ENCODE measurements at places on chromosomes 13 and 19. TPM values are rescaled to one million over a fixed set of nuclear protein-coding genes. Genes with fewer than 3 reads are reported as not detected.

PEX11G gene
- 7.3 TPM for total RNA-seq

DNA sequence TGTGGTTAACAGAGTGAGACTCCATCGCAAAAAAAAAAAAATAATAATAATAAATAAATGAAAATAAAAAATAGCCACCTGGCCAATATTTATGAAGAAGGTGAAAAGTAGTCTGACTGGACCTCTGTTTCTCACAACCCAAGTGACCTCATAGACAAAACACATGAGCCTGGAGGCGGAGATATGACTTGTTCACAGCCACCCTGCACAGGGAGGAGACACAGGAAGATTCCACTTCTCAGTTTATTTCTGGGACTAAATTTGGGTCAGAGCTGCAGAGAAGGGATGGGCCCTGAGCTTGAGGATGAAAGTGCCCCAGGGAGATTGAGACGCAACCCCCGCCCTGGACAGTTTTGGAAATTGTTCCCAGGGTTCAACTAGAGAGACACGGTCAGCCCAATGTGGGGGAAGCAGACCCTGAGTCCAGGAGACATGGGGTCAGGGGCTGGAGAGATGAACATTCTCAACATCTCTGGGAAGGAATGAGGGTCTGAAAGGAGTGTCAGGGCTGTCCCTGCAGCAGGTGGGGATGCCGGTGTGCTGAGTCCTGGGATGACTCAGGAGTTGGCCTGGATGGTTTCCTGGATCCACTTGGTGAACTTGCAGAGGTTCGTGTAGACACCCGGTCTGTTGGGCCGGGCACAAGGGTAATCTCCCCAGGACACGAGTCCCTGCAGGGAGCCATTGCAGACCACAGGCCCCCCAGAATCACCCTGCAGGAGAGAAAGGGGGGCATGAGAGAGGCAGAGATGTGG is 9.6 kb downstream of the KLK5 start:
- no peak overlapping the region for H3K4me3 ChIP-seq
- no peak for DNase-seq
- H3K27ac ChIP-seq, result no peak overlapping the region
- H3K4me1 ChIP-seq, result no peaks in the 10 kb centered on the region
- no peaks in the 10 kb centered on the region for H3K36me3 ChIP-seq

FXYD1 gene
- total RNA-seq, result 4.3 TPM

DNA sequence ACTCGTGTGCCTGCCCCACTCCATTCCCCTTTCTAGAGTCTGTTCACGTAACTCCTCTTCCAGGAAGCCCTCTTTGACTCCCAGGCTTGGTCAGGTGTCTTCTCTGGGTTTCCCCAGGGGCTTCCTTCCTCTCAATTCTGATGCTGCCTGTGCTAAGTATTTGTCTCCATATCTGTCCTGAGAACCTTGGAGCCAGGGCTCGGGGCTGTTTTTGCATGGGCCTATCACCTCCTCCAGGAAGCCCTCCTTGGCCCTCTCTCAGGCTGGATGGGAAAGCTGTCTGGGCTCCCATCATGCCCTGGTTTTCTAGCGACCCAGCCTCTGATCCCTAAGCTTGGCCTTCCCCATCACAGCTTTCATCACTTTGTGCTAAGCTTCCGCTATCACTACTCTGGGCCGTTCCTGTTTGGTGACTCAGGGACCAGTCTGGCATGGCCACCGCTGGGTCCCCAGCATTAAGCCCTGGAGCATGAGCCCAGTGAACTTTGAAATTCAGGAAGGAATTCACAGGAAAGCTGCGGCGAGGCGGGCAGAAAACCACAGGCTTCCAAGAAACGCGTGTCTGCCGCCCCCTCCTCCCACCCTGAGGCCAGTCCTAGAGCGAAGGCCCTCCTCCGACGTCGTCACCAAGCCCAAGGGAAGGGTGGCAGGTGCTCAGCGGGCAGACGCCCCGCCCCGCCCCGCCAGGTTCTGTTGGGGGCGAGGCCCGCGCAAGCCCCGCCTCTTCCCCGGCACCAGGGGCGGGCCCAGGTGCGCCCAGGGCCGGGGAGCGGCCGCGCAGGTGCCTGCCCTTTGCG is 486 bp upstream of the SPINT2 start:
- no peaks in the 10 kb centered on the region for H3K36me3 ChIP-seq
- peak overlapping the region; percentile 92 for H3K4me3 ChIP-seq
- peaks cover 2% of the 10 kb centered on the region for H3K27me3 ChIP-seq
- peaks cover 46% of the 10 kb centered on the region for H3K4me1 ChIP-seq
- DNase-seq, result peak; percentile 88

CERS1 gene
- 9.4 TPM for total RNA-seq

GRCh38 chr13:27054760-27055159 is 116.9 kb downstream of the USP12 start:
- peaks cover 19% of the 10 kb centered on the region for H3K4me1 ChIP-seq
- peaks cover 1% of the 10 kb centered on the region for H3K36me3 ChIP-seq
- H3K4me3 ChIP-seq, result no peak overlapping the region
- no peak overlapping the region for H3K27ac ChIP-seq
- DNase-seq, result no peak
- H3K27me3 ChIP-seq, result no peaks in the 10 kb centered on the region

GGACT gene
- 6.6 TPM for total RNA-seq

DNA sequence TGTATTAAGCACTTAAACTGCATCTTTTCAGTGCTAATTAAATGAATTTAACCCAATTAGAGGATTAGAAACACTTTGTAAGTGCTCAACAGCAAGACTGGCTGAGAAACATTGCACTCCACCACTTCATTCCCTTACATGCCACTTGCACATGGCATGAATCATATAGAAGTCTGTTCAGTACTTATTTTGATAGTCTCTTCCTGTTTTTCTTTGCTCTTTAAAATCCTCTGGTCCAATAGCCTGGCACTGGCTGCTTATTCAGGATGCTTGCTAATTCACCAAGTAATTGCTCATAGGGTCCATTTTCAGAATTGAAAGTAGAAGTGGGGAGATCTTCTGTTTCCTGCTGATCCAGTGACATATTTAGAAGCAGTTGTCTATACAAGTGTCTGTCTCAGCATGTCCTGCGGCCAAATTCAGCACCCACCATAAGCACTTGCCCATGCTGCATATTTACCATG is 900.1 kb downstream of the PCDH9 start:
- H3K27me3 ChIP-seq, result no peaks in the 10 kb centered on the region
- no peak overlapping the region for H3K27ac ChIP-seq
- no peak for DNase-seq

DNA sequence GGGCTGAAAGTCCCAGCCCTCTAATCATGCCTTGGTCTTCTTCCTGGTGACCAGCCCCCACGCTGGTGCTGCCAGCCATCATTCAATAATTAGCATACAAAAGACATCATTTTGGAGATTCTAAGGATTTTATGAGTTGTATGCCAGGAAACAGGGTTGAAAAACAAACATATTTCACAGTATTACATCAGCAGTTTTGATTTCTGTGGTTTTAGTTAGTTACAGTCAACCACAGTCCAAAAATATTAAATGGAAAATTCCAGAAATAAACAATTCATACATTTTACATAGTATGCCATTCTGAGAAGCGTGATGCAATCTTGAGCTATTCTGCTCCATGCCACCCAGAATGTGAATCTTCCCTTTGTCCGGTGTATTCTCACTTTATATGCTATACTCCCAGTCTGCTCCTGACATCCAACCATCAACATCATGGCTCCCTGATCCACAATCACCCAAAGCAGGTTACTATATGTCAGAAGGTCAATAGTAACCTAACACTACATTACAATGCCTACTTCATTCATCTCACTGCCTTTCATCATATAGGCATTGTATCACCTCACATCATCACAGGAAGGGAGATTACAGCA is 49.2 kb downstream of the STOML3 start:
- no peak for DNase-seq
- no peak overlapping the region for H3K4me3 ChIP-seq
- no peaks in the 10 kb centered on the region for H3K4me1 ChIP-seq
- H3K36me3 ChIP-seq, result no peaks in the 10 kb centered on the region

KIR2DL1 gene
- total RNA-seq, result not detected

GRCh38 chr13:76271728-76272232 is 614.4 kb downstream of the KCTD12 start:
- H3K27ac ChIP-seq, result no peak overlapping the region
- H3K4me3 ChIP-seq, result no peak overlapping the region
- no peaks in the 10 kb centered on the region for H3K4me1 ChIP-seq

DNA sequence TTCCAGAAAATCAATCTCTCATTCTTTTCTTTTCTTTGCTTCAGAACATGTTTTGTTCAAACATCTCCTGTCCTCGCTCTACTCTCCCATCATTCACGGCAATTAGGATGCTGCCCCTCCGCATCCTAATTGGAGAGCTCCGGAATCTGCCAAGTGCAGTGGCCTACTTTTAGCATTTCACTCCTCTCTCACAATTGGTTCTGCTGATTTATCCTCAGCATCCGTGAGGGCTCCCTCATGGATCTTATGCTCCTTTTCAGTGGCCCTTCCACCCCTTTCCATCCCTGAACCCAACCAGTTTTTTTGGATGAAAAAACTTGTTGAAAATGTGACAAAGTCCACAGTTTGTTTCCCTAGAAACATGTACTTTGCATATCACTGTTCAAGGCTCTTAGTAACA is 22.4 kb downstream of the AMER2 start:
- peaks cover 15% of the 10 kb centered on the region for H3K4me1 ChIP-seq
- DNase-seq, result no peak
- H3K27ac ChIP-seq, result no peak overlapping the region
- H3K4me3 ChIP-seq, result no peak overlapping the region

ZNF99 gene
- total RNA-seq, result not detected

DNA sequence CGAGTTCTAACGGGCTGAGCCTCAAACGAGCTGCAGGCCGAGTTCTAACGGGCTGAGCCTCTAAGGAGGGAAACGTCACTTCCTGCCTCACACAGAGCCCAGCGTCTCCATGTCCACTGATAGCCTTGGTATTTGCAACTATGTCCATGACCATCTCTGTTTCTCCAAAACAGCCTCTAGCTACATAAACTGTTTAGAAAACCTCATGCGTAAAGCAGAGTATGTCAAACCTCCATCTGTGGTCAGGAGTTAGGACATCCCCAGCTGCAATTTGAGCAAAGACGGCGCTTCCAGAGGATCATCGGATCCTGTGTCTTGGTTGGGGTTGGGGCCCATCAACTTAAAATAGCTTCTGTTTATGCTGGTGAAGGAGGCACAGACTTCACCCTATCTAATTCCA is 20.8 kb downstream of the RASA3 start:
- DNase-seq, result no peak
- no peaks in the 10 kb centered on the region for H3K36me3 ChIP-seq
- H3K27me3 ChIP-seq, result peaks cover 2% of the 10 kb centered on the region
- no peak overlapping the region for H3K27ac ChIP-seq
- H3K4me1 ChIP-seq, result peaks cover 27% of the 10 kb centered on the region

MAST1 gene
- 5.8 TPM for total RNA-seq

LEUTX gene
- not detected for total RNA-seq

DNA sequence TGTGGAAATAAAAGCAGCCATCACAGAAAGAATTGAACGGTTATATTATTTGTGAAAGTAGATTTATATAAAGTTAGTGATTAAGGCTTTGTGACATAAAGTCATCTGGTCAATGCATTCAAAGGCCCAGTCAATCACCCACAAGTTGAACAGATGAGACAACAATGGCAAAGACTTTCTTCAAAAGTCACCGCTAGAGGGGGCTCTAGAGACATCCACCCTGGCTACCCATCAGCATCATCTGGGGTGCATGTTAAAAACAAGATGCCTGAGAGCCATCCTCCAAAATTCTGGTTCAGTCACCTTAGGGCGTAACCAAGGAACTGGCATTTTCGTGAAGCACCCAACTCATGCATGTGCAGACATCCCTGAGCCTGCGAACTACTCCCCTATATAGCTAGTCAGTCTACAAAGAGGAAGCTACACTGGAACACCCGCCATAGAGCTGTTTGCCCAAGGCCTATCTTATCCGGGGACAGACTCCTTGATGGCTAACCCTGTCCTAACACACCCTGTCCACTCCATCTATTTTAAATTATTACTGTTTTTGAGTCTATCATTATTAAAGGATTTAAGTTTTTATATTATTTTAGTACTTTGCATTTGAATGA is 970.5 kb downstream of the UQCRFS1 start:
- H3K27me3 ChIP-seq, result peaks cover 2% of the 10 kb centered on the region
- no peak for DNase-seq
- no peak overlapping the region for H3K27ac ChIP-seq
- H3K4me3 ChIP-seq, result no peak overlapping the region

DNA sequence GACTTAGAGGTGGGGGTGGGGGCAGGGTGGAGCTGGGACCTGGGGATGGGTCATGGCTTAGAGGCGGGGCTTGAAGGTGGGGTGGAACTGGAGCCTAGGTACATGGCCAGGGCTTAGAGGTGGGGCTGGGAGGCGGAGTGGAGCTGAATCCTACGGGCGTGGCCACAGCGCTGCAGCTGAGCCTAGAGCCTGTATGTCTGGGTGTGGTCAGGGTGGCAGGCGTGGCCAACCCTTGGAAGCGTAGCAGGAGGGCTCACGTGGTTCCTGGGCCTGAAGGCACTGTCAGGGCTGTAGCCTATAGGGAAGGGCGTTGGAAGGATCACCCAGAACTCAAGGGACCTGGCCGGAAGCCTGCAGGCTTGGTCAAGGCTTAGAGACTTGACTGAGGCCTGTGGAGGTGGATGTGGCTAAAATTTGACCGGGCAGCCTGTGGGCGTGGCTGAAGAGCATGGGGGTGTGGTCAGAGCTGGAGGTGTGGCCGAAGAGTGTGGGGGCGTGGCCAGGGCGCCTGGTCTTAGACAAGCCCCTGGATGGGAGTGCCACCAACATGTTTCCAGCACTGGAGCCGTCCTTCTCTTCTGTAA is 24.3 kb downstream of the COLGALT1 start:
- DNase-seq, result no peak
- H3K27me3 ChIP-seq, result no peaks in the 10 kb centered on the region
- peaks cover 27% of the 10 kb centered on the region for H3K36me3 ChIP-seq
- H3K27ac ChIP-seq, result no peak overlapping the region
- H3K4me1 ChIP-seq, result peaks cover 2% of the 10 kb centered on the region
- H3K4me3 ChIP-seq, result no peak overlapping the region

DNA sequence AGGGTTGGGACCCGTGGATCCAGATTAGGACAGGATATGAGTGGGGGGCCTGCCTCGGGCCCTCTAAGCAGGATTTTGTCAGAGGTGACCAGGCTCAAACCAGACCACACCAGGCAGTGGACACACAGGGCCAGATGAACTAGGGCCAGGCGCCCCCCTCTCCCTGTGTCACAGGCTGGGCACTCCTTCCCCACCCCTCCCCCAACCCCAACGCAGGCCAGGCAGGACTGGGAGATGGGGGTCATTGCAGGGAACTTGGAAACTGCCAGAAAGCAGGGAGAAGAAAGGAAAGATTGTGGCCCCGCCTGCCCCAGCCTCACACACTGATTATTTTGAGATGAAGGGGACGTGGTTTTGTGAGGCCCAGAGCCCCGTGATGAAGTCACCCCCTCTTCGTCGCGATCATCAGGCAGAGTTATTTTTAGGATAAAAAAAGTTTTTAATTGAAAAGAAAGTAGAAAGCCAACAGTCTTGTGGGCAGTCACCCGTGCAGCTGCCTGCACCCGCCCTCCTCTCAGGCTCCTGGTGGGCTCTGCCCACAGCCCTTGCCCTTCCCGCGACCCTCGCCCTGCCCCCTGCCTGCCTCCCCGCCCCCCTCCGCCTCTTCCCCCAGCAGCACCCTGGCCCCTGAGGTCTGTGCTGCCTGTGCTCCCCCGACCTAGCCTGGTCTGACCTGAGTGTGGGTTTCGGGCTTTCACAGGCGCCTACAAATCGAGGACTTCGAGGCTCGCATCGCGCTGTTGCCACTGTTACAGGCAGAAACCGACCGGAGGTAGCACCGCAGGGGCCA is 1.9 kb upstream of the YJEFN3 start:
- H3K4me1 ChIP-seq, result peaks cover 6% of the 10 kb centered on the region
- peaks cover 6% of the 10 kb centered on the region for H3K36me3 ChIP-seq
- DNase-seq, result no peak
- no peaks in the 10 kb centered on the region for H3K27me3 ChIP-seq
- H3K4me3 ChIP-seq, result no peak overlapping the region

DOHH gene
- total RNA-seq, result 8.5 TPM

GGN gene
- total RNA-seq, result 1.3 TPM

APC2 gene
- total RNA-seq, result 2.3 TPM
